Foreskin melanocyte (primary cell): ENCODE measurements at places on chromosomes 13 and 19.

- DNase-seq, result no peak
Observed at GRCh38 chr13:96994017-96994857, at the start of gene OXGR1. Gene OXGR1 (minus strand): TSS chr13:96994476. CDS start chr13:96987759, 6,717 bp downstream.

DNA sequence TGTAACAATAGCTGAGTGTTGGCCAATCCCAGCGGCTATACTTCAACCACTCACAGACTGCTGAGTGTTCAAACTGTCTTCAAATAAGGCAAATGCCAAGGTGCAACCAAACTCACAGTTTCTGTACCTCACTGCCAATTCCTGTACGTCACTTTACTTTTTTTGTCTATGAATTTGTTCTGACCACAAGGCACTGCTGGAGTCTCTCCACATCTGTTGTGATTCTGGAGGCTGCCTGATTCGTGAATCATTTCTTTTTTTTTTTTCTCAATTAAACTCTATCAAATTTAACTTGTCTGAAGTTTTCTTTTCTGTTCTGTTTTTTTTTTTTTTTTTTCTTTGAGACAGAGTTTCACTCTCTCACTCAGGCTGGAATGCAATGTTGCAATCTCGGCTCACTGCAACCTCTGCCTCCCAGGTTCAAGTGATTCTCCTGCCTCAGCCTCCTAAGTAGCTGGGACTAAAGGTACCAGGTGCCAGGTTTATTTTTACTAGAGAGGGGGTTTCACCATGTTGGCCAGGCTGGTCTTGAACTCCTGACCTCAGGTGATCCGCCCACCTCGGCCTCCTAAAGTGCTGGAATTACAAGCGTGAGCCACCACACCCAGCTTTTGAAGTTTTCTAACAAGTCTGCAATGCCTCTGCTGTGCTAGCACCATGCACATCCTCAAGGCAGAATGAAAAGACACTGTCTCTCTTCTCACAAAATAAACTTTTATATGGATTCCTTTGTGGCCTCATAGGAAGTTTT lies 401.7 kb downstream of the IRS2 start:
- no peak for DNase-seq

- no peak for DNase-seq
Observed at GRCh38 chr13:52348983-52349780, 56.8 kb downstream of the THSD1 start.

- DNase-seq, result no peak
Observed at GRCh38 chr13:66036636-66037035, 1193.5 kb downstream of the PCDH9 start.

DNA sequence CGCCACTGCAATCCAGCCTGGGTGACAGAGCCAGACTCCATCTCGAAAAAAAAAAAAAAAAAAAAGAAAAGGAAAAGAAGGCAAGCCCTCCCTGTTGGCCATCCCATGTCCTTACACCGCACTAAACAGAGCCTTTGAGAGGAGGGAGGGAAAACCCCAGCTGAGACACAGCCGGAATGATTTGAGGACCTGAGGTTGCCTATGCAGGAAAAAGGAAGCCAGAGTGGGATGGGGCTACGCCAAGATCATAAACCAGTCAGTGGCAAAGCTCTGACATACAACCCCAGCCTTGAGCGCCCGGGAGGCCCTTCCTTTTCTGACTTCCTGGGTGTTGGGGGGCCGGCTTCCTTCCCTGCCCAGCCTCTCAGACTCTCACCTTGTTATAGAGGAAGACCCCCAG lies 12.5 kb upstream of the CHERP start:
- no peak for DNase-seq

- no peak for DNase-seq
Observed at GRCh38 chr13:113110852-113111315, 5.3 kb downstream of the F7 start.

DNA sequence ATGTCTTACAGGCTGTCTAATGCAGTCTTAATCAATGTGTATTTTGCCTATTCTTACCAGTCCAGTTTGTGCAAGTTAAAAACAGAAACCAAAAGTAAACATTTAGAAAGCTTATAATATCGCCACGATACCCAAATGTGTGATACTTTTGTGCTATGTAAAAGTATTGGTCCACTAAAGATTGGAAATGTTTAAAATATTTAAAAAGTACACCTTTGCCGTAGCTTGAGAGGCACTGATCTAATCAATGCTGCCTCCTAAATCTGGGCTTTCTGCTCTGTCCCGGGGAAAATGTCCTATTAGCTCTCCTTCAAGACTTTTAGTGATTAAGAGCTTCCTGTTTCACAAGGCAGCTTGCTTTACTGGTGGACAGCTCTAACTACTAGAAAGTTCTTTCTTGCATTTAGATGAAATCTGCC lies 64.7 kb downstream of the DNAJC15 start:
- DNase-seq, result no peak

DNA sequence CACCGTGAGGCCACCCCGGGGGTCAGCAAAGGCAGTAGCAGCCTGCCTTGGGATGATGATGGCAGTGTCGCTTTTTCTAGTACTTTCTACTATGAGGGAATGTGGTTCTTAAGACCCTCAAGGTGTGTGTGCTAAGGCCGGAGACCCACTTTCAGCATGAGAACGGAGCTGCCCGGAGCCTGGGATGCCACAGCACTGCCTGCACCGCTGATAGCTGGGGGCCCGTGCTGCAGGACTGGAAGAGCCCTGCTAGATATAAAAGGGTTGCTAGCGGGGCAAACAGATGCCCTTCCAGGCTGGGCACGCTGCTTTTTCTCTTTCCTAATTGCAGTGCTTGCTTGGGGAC lies 14.5 kb downstream of the PLIN4 start:
- no peak for DNase-seq

- DNase-seq, result no peak
Observed at GRCh38 chr19:40908976-40909375, 26.9 kb upstream of the CYP2A7 start.

DNA sequence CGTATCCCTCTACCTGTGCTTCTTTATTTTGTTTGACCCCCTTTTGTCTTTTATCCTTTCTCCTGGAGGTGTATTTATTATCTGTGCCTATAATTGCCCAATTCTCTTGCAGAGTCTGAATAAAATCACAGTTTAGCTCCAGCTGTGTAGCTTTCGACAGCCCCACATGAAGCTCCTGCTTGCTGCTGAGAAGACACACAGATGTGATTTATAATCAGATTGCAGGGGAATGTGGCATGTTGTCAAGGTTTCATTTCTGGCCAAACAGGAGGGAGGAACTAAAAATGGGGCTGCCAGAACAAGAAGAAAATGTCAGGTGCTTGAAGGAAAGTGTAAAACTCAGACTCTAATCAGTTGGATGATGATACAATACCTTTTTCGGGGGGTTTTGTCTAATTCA lies 22.7 kb downstream of the CCNA1 start:
- DNase-seq, result no peak

- no peak for DNase-seq
Observed at GRCh38 chr13:90375851-90376250, 971.6 kb upstream of the MIR17HG start.
